ENCODE measurements at places on chromosomes 4 and X.

DNA sequence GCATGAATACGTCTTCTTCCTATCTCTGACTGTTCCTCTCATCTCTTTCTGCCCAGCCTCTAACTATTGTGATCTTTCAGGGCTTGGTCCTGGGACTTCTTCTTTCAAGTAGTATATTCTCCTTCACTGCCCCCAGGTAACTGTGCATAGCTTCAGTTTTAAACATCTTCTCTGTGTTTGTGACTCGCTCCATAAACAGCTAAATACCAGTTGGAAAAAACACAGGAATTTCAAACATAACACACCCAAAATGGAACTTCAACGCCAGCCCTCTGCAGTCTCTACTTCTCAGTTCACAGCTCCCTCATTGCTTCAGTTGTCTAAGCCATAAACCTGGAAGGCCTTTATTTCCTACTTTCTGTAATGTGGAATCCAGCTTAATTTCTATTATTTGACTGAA lies 16.6 kb downstream of the TRIML2 start:
- DNase-seq = no peak

DNA sequence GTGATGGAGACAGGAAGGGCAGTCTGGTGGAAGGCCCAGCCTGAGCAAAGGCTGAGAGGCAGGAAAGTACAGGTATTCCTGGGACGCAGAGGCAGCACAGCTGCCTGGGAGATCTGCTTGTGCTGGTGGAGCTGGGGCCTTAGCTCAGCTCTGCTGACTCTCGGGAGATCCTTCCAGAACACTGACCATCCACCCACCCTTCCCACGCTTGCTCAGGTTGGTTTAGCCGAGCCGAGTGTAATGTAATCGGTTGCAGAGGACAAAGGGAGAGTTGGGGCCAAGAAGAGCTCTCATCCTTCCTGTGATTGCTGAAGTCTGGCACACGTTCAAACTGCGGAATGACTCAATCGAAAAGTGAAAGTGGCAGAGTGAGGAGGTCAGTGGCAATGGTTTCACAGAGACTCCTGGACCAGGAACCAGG lies 43.1 kb upstream of the GPR78 start:
- peak; percentile 92 for DNase-seq

DNA sequence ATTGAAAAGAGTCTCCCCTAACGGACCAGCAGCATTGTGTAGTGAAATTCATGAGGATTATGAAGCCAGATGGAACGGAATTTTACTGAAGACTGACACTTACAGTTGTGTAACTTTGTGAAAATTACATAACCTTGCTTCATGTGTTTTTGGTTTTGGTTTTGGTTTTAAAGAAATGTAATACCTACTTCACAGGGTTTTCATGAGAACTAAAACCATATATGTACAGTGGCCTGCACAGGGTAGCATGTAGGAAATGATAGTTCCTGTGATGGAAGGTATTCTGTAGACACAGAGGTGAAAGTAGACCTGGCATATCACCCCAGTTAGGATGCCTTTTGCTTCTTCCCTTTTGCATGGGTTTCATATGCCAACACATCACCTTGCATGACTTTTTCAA lies 247.0 kb downstream of the BANK1 start:
- no peak for DNase-seq

DNA sequence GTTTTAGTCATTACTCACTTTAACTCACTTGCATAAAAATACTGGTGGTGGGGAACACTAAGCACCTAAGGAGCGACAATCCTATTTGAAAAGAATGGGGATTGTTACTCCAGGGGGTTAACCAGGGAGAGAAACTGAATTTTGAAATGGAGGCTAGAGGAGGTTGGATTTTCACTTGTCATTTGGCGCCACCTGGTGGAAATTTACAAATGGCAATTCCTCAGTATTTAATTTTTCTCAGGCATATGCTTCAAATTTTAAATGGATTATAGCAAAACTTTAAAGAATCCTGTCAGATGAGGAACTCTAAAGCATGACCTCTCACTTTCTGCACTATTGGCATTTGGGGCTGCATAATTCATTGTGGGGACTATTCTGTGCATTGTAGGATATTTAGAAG lies 2.7 kb upstream of the GEMIN8 start:
- peak; percentile 56 for DNase-seq

DNA sequence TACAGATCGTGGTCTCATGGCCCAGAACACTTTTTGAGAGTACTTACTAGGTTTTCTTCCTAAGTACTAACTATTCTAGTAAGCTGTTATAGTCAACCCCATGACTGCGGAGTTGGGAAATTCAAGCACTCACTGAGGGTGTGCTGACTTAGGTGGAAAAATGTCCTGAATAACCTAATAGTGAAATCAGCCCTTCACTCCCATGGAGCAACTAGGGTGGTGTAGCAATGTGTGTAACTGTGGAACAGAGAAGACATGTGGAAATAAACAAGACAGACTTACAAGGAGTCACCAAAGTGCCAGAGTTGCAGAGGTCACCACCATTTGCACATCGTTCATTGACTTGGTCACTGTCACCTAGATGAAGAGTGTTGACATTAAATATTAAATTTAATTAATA lies 12.1 kb upstream of the VSIG4 start:
- DNase-seq = no peak

GRCh38 chr4:98686847-98687246 lies 28.4 kb upstream of the TSPAN5 start:
- DNase-seq = no peak

GRCh38 chr4:154003378-154003777 lies 214.5 kb upstream of the SFRP2 start:
- DNase-seq = no peak

DNA sequence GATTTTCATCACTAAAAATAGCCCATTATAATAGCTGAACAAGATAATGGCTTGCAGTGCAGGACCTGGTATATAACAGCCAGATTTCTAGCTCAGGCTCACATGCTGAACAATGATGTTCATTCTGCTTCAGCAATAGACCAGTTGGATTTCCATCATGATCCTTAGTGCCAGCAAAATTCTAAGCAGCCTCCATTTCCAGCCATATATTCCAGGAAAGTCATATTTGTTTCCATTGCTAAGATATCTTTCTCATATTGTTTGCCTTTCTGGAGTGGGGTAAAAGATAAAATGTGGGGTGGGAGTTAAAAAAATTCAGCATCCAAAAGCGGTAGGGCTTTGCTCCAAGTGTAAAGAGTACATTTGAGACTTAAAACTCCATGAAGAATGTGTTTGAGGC lies 2344.1 kb downstream of the PCDH7 start:
- no peak for DNase-seq

DNA sequence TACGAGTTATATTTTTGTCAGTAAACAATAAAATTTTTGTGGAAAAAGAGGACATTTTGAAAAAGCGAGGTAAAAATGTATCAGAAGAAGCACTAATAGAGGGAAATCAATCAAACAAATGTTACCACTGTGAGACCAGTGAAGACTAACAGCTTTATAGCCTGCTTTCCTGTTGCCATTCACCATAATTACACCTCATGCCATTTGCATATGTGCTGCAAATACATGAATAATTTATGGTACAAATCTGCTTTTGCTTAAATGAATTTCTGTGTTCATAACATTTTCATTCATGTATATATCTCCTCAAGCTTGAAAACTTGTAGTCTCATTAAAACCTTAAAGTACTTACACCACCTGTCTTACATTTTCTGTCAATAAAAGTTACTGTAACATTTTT lies 830.8 kb downstream of the ADGRL3 start:
- DNase-seq = no peak

GRCh38 chrX:13498238-13498637 lies 71.2 kb upstream of the EGFL6 start:
- no peak for DNase-seq

DNA sequence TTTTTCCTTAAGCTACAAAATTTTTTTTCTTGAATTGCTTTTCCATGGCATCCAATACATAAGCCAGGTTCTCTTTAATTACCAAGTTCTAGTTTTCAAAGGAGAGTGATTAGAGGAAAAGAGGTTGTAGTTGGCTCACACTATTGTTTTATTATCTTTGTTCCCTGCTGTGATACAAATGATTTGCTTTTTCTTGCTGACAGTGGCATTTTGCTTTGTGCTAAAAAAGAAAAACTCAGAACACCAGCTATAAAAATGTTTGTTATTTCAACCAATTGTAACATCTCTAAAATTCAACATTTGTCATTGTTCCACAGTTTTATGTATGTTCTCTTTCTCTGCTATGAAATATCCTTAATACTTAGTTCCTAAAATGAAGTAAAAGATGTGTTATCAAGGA lies 1817.2 kb downstream of the STIM2 start:
- no peak for DNase-seq

DNA sequence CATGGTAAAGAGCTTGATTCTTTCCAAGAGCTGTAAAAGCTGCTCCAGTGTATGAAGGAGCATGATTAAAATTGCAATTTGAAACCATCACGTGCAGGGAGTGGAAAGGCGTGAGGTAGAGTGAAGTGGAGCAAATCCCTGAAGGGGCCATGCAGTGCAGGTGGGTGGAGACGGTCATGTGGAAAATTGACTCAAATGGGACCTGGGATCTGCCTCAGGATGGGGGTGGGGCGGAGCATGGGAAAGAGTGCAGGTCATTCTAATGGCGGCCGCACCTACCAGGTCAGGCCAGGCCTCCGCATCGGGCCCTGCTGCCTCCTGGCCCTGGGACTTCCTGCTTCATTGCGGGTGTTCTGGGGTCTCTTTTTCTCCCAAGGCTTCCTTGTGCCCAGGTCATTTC lies 25.3 kb upstream of the TRIM60 start:
- DNase-seq = no peak

DNA sequence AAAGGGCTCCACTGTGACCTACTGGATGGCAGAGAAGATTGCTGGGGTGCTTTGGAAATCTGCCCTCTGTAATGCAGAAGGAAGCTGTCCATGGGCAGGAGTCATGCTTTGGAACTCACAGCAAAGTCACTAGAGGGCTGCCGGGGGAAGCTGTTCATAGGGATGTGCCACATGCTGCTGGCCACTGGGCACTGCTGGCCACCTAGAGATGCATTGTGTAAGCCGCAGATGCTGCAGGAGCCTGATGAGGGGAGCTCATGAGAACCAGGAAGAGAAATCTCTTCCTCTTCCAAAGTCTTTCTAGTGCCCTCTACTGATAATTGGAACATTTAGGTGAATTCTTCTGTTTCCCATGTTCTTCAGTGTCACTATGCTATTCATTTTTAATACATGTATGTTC lies 31.2 kb upstream of the UXT start:
- DNase-seq = no peak

DNA sequence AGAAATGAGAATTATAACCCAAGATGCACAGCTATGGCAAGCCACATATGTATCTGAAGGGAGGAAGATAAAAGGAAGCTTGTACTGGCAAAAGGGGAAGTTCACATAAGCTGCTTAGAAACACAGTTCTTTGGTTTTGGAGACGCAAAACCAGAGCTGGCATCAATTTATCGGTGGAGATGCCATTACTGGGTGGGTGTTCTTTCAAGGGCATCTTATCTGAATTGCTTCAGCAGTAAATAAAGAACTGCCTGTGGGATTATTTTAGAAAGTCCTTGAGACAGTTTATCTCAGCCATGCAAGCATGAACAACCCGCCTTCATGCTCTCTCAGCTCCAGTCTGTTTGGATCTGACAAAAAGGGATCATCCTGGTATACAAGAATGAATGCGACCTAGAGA lies 60.8 kb downstream of the DDX60 start:
- peak; percentile 8 for DNase-seq

GRCh38 chrX:100600758-100601157 lies 16.0 kb downstream of the TNMD start:
- DNase-seq = no peak

GRCh38 chrX:109785053-109785452 lies 52.0 kb upstream of the ACSL4 start:
- no peak for DNase-seq

- peak; percentile 8 for DNase-seq
Measured at GRCh38 chrX:139642241-139642927, 65.6 kb downstream of the MCF2 start.

- DNase-seq = no peak
Measured at GRCh38 chrX:44042116-44042515, 68.9 kb upstream of the NDP start.

- DNase-seq = no peak
Measured at GRCh38 chrX:126338916-126339315, 172.8 kb upstream of the DCAF12L2 start.

GRCh38 chr4:44425614-44426208 lies 22.9 kb downstream of the KCTD8 start:
- peak; percentile 16 for DNase-seq

GRCh38 chr4:88702782-88703181 lies 5.2 kb upstream of the NAP1L5 start:
- DNase-seq = no peak

DNA sequence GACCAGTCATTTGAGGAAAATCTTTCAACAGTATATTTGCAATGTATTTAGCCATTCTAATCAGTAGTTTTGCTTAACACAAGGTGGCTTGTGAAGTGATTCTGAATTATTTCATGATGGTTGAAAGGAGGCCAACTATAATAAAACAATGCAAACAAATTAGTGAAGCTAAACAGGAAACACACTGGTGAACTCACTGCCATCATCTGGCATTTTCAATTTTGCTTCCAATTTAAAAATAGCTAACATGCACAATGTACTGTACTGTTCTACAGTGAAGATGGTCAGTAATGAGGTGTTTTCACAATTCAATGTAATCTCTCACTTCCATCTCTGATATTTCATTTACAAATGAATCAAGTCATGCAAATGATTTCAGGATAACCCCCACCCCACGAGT lies 31.1 kb downstream of the PGRMC2 start:
- DNase-seq = no peak

GRCh38 chr4:88938138-88938537 lies 118.8 kb downstream of the FAM13A start:
- DNase-seq = no peak

- no peak for DNase-seq
Measured at GRCh38 chr4:43374216-43374751, 481.8 kb downstream of the GRXCR1 start.

DNA sequence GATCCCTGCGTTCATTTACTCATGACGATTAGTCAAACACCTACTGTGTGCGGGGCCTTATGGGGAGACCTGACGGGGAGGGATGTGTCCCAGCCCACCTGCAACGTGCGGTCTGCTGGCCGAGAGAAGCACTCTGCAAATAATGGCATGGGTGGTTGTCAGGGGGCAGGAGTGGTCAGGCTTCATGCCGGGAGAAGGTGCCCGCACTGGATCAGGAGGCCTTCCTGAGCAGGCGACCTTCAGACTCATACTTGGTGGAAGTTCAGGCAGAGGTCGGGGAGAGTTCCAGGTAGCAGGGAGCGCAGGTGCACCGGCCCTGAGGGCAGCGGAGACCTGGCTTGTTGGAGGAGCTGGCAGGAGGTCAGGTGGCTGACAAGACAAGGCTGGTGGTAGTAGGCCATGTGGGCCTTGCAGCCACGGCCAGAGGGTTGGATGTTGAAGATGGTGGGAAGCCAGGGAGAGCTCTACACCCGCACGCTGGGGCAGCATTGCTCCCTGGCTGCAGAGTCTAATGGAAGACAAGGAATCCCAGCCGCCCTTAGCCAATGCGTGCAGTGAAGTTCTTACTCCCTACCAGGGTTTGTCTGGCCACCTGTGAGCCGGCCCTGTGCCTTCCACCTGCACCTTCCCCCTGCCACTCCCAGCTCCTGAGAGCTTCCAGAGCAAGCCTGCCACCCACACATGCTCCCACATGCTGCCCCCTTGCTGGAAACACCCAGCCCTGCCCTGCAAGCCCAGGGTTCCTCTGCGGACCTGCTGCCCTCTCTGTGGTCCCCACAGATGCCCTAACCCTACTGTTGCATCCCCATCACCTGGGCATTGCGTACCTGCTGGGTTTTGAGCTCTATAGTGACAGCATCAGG lies 97.3 kb downstream of the PSAPL1 start:
- no peak for DNase-seq

Data from adrenal gland (tissue), 19 donors.